ENCODE measurements at places on chromosomes 16 and 17.
A peak's percentile ranks its signal among the peaks of the same experiment; 100 is the strongest.

DNA sequence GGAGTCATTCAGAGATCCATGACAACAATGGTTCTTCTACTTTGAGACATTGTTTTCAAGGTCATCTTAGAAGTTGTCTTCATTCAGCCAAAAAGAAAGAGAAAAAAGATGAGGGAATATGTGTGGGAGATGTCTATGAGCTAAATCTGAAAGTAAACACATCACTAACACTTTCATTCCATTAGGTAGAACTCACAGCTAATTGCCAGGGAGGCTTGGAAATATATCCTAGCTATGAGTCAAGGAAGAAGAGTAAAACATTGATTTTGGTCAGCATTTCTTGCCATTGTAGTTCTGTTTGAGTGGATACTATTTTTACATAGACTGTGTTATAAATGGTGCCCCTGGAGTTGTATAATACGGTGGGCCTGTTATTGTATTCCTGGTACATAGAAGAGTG is 316.4 kb upstream of the MYOCD start:
- no peak for DNase-seq

DNA sequence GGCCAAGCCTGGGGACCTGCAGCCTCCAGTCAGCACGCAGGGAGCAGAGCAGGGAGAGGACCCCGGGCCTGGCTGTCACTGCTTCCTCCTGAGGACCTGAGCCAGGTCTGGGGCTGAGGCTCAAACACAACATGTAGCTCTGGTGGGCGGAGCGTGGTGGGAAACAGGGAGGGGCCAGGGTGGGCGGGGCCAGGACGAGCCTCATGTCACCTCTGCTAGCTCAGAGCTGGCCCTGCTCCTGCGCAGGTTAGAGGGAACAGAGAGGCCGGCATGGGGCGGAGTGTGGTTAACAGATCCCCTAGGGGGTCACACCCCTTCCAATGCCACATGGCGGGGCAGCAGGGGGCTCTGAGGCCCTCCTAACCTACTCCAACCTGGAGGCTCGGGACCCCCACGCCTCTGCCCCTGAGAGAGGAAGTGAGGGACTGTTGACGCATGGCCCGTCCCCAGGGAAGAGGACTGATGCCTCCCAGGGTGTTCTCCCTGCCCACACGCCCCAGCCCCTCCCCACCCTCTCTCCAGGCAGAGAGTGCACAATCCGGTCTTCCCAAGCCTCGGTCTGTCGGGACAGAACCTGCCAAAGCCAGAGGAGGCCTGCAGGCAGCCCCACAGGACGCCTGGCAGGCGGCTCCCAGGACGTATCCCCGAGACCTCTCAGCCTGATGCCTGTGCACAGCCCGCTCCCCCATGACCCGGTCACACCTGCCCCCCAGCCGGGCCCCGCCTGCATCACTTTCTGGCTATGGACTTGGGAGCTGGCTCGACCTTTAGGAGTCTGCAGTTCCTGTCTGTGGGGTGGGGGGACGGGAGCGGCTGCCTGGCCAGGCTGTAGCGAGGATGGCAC is 15.2 kb downstream of the PIEZO1 start:
- DNase-seq, result peak; percentile 4

DNA sequence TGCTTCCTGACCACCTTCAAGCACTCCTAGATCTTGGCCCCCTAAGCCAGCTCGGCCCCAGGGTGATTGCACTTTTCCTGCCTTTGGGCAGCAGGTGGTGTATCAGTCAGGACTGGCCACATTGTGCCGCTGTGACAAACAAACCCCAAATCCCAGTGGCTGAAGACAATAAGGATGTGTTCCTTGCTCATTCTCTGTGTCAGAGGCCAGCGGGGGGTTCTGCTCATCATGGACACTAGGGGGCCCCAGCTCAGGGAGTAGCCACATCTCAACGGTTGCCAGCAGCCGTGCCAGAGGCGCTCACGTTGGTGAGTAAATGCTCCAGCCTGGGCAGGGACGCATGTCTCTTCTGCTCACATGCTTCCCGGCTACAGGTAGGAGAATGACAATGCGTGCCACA is 60.4 kb downstream of the ZDHHC7 start:
- DNase-seq, result no peak

- peak; percentile 14 for DNase-seq
Measured at GRCh38 chr16:10668322-10669045, 26.2 kb downstream of the TEKT5 start.

GRCh38 chr17:66713533-66714042 is 121.3 kb upstream of the CACNG5 start:
- no peak for DNase-seq

DNA sequence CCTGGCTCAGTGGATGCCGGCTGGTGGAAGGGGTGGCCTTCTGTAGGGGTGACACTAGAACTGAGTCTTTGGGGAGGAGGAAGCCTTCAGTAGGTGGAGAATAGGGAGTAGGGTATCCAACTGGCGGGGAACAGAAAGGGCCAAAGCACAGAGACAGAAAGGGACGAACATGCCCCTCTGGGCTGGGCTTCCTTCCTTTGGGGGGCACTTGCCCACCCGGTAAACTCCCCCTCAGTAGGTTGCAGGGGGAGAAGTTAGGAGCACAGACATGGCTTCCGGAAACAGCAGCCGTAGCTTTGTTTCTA is 774 bp downstream of the ENGASE start:
- DNase-seq, result no peak

- no peak for DNase-seq
Measured at GRCh38 chr17:10195090-10195805, 3.2 kb downstream of the GAS7 start.

- no peak for DNase-seq
Measured at GRCh38 chr16:18783430-18784341, 6.4 kb downstream of the RPS15A start.

DNA sequence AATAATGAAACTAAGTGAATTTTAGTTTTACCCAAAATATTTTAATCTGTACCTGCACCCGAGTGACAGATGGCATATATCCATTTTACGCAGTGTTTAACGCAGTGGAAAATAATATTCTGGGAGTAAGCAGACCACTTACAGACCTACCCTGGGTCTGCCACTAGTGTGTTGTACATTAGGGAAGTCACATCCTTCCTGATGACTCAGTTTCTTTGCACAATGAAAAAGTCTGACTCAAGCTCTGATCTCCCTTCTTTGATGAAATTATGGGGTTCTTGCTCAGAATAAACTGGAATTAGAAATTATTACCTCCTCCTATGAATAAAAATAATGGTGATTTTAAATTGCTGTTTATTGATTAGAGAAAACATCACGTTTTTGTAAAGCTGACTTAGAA is 123.2 kb upstream of the AXIN2 start:
- DNase-seq, result no peak

DNA sequence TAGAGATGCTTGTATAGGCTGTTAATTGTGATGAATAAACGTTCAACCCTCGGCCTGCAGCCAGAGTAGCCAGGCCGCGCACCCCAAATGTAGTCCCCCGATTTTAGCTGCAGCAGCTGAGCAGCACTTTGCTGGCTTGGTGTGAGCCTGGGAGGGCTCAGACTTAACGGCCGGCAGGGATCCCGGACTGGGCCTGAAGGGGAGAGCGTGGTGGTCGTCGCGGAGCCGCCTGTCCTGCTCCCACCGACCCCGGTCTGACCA is 11.9 kb downstream of the ZNF629 start:
- DNase-seq, result no peak

GRCh38 chr16:79072517-79072916 is 528.0 kb downstream of the MAF start:
- no peak for DNase-seq

DNA sequence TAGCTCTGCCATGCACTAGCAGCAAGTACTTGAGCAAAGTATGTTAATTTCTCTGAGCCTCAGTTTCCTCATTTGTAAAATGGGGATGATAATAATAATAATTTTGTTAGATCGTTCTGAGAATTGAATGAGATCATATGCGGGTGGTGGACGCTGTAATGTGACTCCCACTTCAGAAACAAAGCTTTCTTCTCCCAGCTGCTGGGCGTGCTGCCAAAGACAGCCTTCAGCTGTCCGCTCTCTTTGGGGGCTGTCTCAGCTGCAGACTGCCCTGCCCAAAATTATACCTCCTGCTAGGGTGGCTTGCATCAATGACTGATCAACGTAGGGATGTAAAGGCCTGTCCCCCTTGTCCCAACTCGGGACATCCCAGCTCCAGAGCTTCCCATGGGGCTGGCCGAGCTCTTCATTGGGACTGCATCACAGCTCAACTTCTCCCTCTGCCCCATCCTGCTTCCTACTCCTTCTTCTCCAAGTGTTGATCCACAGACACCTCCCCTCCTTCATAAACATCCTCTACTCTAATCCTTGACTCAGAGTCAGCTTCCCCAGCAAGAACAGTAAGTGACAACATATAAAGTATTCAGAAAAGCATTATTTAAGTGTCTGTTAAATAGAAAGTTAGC is 30.7 kb upstream of the CDH5 start:
- no peak for DNase-seq

DNA sequence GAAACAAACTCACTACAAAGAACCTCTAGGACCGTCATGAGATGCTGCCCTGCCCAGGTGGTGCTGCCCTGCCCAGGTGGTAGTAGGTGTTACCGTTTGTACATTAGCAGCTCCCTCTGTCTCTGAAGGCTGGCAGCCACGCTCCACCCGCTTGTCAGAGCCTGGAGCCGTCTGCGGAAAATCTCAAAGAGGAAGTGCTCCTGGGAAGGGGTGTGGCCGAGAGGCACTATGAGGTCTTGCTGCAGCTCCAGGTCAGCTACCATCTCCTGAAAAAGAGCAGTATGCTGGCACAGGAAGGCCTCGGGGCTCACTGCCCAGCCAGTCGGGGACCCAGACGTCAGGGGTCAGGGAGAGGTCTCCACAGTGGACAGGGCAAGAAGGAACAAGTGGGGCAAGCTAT is 28.3 kb downstream of the ZNF276 start:
- no peak for DNase-seq

DNA sequence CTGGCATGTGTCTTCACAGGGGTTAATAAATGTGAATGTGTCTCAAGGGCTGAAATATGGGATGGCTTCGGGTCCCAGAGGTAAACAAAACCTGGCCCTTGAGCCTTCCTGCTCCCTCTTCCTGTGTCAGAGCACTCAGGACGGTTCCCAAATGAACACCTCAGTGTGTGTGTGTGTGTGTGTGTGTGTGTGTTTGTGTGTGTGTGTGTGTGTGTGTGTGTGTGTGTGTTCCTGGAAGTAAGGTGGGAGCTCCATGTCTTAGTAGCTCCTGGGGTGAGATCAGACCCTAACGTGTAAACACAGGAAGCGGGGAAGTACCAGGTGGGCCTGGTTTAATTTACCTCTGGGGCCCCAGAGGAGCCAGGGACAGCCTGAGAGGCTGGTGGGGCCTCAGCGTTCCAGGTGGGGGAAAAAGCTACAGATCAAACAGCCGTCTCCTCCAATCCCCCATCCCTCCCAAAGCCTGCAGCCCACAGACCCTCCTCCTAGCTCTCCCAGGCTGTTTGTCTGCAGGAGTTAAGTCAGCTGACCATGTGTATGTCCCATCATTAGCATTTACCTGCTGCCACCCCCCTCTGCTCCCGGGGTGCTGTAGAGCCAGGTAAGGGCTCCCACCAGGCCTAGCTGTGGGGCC is 6.1 kb downstream of the KIF19 start:
- no peak for DNase-seq

GRCh38 chr17:34408439-34408838 is 45.4 kb upstream of the CCL1 start:
- no peak for DNase-seq

GRCh38 chr16:55435387-55435786 is 43.6 kb upstream of the MMP2 start:
- DNase-seq, result no peak

GRCh38 chr17:63446753-63447470 is 806 bp upstream of the CYB561 start:
- DNase-seq, result peak; percentile 46

DNA sequence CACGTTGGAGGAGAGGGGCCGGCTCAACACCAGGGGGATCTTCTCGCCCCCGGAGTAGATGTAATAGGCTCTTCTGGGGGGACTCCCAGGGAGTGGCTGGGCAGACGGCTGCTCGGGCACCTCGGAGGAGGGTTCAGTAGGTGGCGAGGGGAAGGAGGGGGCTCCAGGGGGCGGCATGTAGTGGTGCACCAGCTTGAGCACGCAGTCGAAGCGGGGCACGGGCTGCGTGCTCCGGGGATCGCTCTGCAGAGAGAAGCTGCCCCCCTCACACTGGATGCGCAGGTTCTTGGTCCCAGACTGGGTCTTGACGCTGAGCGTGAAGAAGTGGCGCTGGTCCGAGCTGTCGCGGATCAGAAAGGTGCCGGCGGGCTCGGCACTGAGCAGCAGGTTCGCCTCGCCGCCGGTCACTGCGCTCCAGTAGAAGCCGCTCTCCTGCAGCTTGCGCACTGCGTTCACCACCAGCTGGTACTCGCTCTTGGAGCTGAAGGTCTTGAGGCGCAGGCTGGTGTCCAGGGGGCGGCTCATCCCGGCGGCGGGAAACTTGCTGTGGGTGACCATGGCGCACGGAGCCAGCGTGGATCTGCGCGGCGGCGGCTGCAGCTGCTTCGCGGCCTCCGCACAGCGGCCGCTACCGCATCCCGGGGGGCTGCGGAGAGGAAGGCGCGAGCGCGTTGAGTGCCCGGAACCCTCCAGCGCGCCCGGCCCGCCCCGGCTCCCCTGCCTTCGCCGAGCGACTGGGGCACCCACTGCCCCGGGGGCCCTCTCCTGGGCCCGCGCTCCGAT is 1.1 kb downstream of the SOCS3 start:
- no peak for DNase-seq

GRCh38 chr17:79990051-79990592 is 45.5 kb downstream of the TBC1D16 start:
- no peak for DNase-seq

DNA sequence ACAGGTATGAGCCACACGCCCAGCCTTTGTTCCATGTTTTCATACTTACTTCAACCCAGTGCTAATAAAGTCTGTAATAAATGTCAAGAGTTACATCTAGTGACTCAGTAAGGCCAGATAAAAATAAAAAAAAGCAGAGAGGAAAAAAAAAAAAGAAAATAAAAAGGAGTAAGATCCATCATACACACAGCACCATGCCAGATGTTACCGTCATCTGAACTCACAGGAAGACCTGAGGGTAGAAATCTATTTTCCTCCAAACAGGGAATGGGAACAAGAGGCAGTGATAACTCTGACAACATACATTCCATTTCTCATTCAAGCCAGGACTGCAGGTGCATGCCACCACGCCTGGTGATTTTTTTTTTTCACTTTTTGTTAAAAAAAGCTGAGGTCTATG is 20.7 kb downstream of the CRK start:
- no peak for DNase-seq

- DNase-seq, result peak; percentile 20
Measured at GRCh38 chr17:8753976-8754440, 4.3 kb downstream of the SPDYE4 start.

- peak; percentile 58 for DNase-seq
Measured at GRCh38 chr17:33779234-33779591, 475.9 kb upstream of the CCL2 start.

DNA sequence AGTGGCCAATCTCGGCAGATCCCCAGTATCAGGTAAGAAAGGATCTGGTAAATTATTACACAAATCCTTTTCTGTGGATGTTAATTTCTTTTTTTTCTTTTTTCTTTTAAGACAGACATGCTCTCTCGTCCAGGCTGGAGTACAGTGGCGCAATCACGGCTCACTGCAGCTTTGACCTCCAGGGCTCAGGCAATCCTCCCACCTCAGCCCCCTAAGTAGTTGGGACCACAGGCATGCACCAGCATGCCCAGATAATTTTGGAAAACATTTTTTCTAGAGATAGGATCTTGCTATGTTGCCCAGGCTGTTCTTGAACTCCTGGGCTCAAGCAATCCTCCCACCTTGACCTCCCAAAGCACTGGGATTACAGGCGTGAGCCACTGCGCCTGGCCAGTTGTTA is 54.0 kb downstream of the GAS7 start:
- DNase-seq, result no peak

- no peak for DNase-seq
Measured at GRCh38 chr16:79811541-79811940, 211.0 kb upstream of the MAF start.

All from LoVo (cell line).